ENCODE measurements at places on chromosomes 2 and 18.

- no peak for DNase-seq
These were observed 11.3 kb downstream of the OSR1 start for GRCh38 chr2:19346983-19347618.

GRCh38 chr2:148902798-148903197 lies 27.8 kb downstream of the KIF5C start:
- no peak for DNase-seq

DNA sequence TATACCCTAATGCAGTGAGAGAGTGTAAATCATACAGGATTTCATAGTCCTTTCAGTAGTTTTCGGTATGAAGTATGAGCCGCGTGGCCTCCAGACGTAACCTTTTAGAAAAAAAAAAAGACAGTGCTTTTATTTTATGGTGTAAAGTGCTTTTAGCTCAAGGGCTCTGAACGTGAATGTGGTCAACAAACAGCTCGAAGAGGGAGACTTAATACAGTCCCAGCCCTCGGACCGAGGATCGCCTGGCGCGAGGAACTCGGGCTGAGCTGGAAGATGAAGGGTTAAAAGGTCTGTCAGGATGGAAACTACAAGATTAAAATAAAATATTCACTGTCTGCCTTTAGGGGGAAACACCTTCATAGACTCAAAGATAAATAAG lies 4.0 kb upstream of the BCL11A start:
- DNase-seq: no peak

GRCh38 chr2:11562011-11562410 lies 28.2 kb downstream of the GREB1 start:
- DNase-seq: peak; percentile 14

GRCh38 chr18:9135081-9135911 lies 1.3 kb upstream of the ANKRD12 start:
- no peak for DNase-seq

DNA sequence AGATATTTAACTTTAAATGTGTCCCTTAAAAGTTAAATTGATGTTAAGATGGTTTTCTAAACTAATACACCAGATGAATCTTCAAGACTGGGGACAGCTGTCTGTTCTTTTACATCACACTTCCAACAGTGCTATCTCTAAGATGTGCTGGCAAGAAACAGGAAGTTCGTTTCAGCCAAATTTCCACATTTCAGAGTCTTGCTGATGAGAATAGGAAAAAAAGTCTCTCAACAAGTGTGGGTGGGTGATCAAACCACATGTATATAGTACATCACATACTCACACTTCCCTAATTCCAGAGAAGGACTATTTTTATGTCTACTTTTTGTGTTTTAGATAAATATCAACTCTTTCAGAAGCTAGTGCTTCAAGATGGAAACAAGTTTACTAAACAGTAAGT lies 1712.8 kb upstream of the TMEFF2 start:
- DNase-seq: peak; percentile 6

GRCh38 chr2:205680067-205680466 lies 2.2 kb upstream of the NRP2 start:
- peak; percentile 82 for DNase-seq

DNA sequence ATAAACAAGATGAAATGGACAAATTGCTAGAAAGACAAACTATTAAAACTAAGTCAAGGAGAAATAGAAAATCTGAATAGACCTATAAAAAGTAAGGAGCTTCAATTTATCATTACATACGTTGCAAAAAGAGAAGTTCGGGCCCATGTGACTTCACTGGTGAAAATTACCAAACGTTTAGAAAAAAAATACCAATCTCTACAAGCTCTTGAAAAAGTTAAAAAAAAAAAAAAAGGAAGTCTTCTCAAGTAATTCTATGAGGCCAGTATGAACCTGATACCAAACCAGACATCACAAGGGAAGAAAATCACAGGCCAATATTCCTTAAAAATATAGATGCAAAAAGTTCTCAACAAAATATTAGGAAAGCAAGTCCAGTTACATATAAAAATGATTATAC lies 20.2 kb upstream of the ACVR2A start:
- DNase-seq: no peak

DNA sequence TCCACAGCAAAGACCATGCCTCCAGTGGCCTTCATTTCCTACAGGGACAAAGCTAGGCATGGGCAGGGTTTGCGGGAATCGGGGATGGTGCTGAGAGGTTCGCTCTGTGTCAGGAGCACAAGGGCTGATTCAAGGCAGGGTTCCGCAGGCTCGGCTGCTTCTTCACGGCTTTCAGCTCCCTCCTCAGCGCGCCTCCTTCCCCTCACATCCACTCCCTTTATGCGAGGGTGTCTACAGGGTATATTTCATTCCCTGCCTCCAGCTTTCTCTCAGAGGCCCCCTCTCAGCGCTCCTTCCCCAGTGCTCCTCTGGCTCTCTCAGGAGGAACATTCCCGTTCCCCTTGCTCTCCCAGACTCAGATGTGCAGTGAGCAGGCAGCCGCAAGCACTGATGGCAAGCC lies 78.7 kb upstream of the ASB18 start:
- DNase-seq: no peak

DNA sequence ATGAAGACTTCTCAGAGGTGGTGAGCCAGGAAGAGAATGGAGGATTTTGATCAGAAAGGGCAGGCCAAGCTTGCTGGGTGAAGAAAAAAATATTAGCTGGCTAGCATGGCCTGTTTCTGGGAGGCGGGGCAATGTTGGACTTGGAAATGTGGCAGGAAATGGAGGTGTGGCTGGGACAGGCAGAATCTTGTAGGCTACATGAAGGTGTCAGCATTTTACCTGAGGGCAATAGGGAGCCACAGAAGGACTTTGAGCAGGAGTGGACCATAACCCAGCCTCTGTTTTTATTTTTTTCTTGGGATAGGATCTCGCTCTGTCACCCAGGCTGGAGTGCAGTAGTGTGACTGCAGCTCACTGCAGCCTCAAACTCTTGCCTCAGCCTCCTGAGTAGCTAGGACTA lies 31.7 kb downstream of the EMX1 start:
- no peak for DNase-seq

DNA sequence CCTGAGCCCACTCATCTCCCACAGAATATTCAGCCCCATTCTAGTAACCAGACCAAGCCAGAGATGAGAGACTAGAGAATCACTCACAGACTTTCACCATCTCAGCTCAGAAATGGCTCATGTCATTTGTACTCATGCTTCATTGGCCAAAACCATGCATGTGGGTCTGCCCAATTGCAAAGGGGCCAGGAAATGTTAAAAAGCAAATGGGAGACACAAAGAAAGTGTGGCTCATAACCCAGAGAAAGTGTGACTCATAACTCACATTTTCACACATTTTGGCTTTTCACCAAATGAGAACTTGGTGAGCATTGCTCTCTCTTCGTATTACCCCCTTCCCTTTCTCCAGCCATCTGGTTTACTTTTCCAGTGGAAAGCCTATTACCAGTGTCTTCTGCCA lies 66.2 kb downstream of the MDH1 start:
- peak; percentile 53 for DNase-seq

DNA sequence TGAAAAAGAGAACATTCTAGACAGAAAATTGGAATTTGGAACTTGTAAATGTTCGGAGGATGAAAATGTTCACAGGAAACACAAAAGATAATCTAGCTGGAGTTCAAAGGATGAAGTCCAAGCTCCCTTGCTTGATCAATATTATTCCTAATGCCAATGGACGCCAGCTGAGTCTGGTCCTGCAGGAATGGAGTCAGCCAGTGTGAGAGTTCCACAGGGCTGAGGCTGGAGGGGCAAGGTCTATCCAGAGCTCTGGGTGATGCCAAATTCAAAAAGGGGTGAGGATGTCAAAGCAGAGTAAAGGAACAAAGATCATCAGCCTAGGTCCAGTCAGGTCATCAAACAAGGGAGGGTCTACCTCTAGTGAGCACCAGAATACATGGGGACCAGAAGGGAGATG lies 78.5 kb upstream of the CTNNA2 start:
- no peak for DNase-seq

DNA sequence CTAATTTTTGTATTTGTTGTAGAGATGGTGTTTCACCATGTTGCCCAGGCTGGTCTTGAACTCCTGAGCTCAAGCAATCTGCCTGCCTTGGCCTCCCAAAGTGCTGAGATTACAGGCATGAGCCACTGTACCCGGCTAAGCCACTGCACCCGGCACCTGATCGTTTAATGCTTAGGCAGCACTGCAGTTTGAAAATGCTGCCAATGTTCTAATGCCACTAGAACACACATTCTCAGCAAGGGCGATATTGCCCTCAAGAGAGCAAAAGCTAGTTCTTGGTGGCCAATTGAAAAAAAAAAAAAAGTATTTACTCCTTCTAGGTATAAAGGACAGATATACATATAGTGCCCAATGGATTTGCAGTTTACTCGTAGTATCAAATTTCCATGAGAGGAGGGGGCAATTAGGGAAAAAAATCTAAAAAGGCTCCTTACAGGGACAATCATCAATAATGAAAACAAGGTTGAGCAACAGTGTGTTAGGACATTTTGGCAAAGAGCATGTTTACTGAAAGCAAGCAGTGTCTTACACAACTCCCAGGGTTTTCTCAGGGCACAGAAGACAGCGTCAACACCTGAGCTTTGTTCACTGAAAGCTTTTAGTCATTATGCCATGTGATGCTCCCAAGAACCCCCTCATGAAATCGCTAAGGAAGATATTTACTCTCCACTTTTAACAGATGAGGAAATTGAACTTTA lies 199.9 kb upstream of the PKDCC start:
- DNase-seq: peak; percentile 95

DNA sequence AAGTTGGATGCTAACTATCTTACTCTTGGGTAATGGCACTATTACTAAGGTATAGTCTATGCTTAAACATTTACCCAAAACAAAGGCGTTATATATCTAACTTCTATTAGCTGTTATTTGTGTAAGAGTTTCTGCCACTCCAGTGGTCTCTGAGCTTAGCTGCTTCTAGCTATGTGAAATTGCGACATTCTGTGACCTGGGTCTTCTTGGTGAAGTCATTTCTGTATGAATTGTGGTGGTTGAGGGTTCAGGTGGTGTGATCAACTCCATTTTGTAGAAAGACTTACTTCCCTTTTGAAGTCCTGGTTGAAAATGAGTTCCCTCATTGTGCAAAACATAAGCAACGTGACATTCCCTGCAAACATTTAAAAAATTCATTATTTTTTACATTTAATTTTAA lies 221.6 kb downstream of the PIK3C3 start:
- DNase-seq: no peak

- peak; percentile 86 for DNase-seq
These were observed 142.4 kb downstream of the EN1 start for GRCh38 chr2:118705032-118705431.

- no peak for DNase-seq
These were observed 76.2 kb upstream of the HDAC4 start for GRCh38 chr2:239476757-239477585.

DNA sequence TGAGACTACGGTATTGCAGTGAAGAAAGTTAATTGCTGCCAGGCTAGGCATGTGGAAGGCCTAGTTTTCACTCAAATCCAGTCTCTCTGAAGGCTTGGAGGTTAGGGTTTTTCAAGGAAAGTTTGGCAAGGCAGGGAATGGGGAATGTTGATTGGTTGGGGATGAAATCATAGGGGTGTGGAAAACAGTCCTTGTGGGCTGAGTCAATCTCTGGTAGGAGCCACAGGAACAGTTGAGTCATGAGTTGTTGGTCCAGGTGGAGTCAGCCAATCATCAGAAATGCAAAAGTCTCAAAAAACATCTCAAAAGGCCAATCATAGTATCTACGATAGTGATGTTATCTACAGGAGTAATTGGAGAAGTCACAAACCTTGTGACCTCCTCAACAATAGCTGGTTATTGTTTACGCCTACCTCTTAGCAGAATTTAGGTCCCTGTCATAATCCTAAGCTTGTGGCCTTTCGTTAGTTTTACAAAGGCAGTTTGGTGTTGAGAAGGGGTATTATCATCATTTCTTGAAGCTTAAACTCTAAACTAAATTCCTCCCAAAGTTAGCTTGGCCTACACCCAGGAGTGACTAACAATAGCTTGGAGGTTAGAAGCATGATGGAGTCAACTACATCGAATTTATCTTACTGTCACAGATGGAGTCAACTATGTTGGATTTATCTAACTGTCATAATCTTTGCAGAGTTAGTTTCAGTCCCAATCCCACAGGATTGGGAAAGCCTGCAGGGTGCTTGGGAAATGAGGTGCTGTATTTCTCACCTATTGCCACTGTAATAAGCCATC lies 33.7 kb upstream of the APCDD1 start:
- peak; percentile 14 for DNase-seq

- DNase-seq: peak; percentile 83
These were observed 181.7 kb upstream of the ETAA1 start for GRCh38 chr2:67215214-67216055.

GRCh38 chr2:10269291-10269690 lies 33.4 kb upstream of the HPCAL1 start:
- no peak for DNase-seq

GRCh38 chr2:10963155-10963554 lies 51.4 kb downstream of the KCNF1 start:
- DNase-seq: peak; percentile 44

- DNase-seq: no peak
These were observed 3.5 kb downstream of the SLC4A3 start for GRCh38 chr2:219630770-219631405.

GRCh38 chr2:5520463-5520972 lies 171.7 kb upstream of the SOX11 start:
- peak; percentile 4 for DNase-seq

DNA sequence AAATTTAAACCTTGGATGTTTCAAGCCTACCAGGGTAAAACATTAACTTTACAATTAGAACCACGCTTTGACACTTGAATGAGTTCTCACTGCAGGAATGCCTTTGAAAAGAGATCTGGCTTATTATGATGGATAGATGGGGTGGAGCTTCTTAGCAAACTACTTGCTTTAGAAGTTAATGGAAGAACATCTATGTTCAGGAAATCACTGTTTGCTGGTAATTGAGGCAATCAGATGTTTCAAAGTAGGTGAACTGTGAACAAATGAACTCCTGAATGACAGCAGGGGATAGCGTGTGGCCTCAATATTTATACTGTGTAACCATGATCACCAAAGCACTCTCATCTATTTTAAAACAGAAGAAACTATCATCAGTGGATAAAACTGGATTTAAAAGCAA lies 383.6 kb downstream of the PIK3C3 start:
- DNase-seq: no peak

GRCh38 chr2:173196080-173196479 lies 120.4 kb downstream of the MAP3K20 start:
- DNase-seq: no peak

- DNase-seq: no peak
These were observed 4.4 kb downstream of the ADRA2B start for GRCh38 chr2:96111823-96112500.

DNA sequence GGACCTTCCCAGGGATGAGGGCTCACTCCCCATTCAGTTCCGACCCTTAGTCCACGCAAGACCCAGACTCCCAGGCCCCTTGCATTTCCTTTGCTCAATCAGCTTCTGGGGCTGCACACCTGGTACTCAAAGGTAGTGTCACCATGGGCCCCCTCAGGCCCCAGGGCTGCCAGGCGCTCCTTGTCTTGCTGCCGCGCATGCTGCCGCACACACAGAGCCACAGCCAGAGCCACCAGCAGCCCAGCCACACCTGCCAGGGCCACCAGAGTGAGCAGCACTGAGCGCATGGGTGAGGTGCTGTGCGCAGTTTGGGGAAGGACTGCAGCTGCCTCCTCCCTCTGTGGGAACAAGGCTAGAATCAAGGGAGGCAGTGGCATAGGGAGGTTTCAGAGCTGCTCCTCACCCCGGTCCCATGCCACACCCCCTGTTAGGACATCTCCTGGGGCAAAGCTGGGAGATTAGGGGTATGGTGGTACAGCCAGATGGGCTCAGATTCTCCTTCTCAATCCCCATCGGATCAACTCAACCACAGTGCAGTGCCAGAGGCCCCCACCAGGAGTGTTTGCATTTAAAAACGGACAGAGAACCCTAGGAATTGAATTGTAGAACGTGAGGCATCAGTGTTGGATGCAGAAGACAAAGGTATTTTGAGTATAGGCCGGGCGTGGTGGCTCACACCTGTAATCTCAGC lies 11.3 kb downstream of the PTPRN start:
- DNase-seq: no peak

Measured in iris pigment epithelial cell (primary cell).